Small intestine (tissue), 16 donors: ENCODE measurements at places on chromosomes 16 and 17. TPM values are rescaled to one million over a fixed set of nuclear protein-coding genes. Genes with fewer than 3 reads are reported as not detected.

The ACLY gene
- polyA plus RNA-seq: 44.0 TPM

The ADAD2 gene
- 0.22 TPM for polyA plus RNA-seq

The MFSD6L gene
- polyA plus RNA-seq: 10.8 TPM

The HP gene
- polyA plus RNA-seq: 4.5 TPM

The CPHXL2 gene
- polyA plus RNA-seq: not detected

The HS3ST2 gene
- polyA plus RNA-seq: 0.28 TPM

The MOSMO gene
- polyA plus RNA-seq: 13.1 TPM

The ASPA gene
- 1.9 TPM for polyA plus RNA-seq

The AOC3 gene
- 30.0 TPM for polyA plus RNA-seq

The SPATA22 gene
- not detected for polyA plus RNA-seq

The HOXB1 gene
- polyA plus RNA-seq: not detected

The NUBP1 gene
- polyA plus RNA-seq: 47.4 TPM

The MYH1 gene
- polyA plus RNA-seq: under 0.01 TPM

The PRAC1 gene
- not detected for polyA plus RNA-seq

The TMEM235 gene
- not detected for polyA plus RNA-seq

The GNG13 gene
- polyA plus RNA-seq: 3.0 TPM

- no peak for DNase-seq
Measured at GRCh38 chr17:34383216-34383615, 20.2 kb upstream of the CCL1 start.

- no peak for DNase-seq
Measured at GRCh38 chr17:71444078-71444477, 676.7 kb upstream of the SOX9 start.

GRCh38 chr17:47352848-47353247, 29.1 kb downstream of the EFCAB13 start:
- no peak for DNase-seq

GRCh38 chr17:74282587-74283370, 8.7 kb downstream of the DNAI2 start:
- DNase-seq: no peak

- DNase-seq: no peak
Measured at GRCh38 chr17:78248051-78248914, 16.9 kb downstream of the TMEM235 start.

DNA sequence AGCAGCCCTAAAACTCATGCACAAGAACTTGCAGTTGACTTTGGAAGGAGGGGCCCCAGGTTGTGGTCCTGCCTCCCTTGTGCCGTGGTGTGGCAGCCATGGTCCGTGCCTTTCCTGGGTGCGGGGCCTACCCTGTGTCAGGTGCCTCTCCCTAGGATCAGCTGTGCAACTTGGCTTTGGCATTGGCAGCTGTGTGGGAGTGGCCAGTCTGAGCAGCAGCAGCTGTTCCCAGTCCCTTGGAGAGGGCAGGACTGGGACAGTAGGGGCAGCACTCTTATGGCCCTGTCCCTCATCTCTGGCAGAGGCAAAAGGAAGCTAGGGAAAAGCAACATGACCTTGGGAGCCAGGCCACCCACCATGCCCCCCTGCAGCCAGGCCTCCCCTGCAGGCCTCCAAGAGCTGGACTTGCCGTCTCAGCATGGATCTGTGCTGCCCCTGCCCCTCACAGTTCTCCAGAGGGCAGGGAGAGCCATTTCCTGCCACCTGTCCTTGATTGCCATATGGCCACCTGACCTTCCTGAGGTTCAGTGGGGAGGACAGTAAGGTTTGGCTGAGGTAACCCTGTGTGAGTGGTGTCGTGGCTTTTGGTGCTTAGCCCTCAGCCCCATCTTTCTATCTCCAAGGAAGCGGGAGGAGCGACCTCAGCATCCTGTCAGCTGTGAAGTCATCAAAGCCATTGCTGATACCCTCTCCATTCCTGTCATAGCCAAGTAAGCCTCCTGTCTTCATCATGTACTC, 15.5 kb upstream of the NFATC3 start:
- peak; percentile 78 for DNase-seq

- DNase-seq: peak; percentile 65
Measured at GRCh38 chr17:35612924-35613521, 25.9 kb downstream of the AP2B1 start.

- DNase-seq: peak; percentile 76
Measured at GRCh38 chr17:74864866-74865395, 5.2 kb upstream of the GRIN2C start.

DNA sequence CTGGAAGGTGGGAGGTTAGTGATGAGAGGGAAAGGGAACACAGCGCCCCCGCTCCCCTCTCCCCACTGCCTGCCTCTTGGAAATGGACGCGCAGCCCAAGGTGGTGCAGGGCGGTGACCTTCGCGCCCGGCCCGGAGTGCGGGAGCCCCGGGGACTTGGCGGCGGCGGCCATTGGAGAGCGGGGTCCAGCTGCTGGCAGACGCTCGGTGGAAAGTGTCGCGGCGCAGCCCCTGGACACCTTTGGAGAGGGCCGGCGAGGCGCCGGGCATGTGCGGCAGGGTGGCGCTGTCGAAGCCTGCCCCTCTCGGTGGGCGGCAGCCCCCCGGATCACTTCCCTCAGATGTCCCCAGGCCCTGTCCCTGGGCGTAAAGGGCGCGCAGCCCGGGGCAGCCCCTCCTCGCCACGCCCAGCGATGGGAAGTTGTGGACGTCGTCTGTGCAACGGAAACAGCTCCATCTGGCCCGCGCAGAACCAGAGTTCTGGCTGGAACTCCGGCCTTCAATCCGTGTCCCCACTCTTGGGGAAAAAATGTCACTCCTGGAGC, 16.7 kb downstream of the SALL1 start:
- DNase-seq: peak; percentile 20

- DNase-seq: no peak
Measured at GRCh38 chr17:67211742-67212141, 33.3 kb downstream of the HELZ start.

GRCh38 chr17:77836557-77837041, 121.9 kb upstream of the TNRC6C start:
- DNase-seq: no peak

GRCh38 chr17:38508570-38508950, 80.3 kb downstream of the ARHGAP23 start:
- DNase-seq: no peak

DNA sequence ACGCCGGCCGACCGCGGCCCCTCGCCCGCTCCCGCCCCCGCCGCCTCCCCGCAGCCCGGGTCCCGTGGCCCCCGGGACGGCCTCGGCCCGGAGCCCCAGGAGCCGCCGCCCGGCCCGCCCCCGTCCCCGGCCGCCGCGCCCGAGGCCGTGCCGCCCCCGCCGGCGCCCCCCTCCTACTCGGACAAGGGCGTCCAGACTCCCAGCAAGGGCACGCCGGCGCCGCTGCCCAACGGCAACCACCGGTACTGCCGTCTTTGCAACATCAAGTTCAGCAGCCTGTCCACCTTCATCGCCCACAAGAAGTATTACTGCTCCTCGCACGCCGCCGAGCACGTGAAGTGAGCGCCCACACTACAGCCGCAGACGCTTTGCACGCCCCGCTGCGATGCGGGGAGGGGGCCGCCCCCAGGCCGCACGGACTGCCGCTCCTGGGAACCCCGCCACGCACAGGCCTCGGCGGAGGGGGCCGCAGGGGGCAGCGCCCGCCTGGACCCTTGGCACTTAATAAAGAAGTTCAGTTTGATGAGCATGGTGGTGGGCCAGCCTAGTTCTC, 35.5 kb upstream of the ZC3H18 start:
- DNase-seq: no peak

- no peak for DNase-seq
Measured at GRCh38 chr16:52252680-52253079, 294.3 kb downstream of the TOX3 start.

DNA sequence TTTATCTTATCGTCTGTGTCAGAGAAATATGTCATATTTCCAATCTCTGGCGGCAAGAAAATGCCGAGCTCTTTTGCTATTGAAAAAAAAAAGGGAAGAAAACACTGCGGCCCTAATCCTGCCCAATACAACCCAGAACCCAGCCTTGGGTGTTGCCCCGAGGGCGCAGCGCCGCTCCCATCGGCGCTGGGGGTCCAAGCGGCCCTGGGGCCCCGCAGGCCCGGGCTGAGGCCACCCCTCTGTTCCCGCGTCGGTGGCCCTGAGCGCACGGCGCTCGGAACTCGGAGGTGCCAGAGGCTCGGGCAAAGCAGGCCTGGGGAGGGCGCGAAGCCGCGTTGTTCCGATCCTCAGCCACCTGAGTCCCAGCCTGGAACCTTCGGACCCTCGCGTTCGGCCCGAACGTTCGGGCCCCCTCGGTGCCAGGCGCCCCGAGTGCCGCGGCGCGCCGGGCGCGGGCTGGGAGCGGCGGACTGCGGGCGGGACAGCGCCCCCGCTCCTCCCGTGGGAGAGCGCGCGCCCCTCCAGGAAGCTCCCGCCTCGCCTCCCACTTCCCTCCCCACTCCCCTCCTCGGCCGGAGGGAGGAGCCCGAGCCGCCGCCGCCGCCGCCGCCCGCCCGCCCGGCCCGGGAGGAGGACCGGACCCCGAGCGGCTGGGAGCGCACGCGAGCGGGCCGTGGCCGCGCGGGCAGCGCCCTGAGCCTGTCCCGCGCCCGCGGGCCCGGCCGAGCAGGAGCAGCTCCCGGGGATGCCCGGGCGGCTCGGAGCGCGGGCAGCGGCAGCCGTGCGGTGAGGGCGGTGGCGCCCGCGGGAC, at the start of gene CPNE2:
TSS of gene CPNE2 (plus strand) at position 609 of the 811 bp plus-strand sequence. CDS start 18,160 bp downstream, outside the sequence.
- DNase-seq: peak; percentile 83

- no peak for DNase-seq
Measured at GRCh38 chr16:4994719-4995434, 36.7 kb downstream of the SEC14L5 start.

GRCh38 chr16:47624563-47624962, 163.4 kb downstream of the PHKB start:
- DNase-seq: no peak

DNA sequence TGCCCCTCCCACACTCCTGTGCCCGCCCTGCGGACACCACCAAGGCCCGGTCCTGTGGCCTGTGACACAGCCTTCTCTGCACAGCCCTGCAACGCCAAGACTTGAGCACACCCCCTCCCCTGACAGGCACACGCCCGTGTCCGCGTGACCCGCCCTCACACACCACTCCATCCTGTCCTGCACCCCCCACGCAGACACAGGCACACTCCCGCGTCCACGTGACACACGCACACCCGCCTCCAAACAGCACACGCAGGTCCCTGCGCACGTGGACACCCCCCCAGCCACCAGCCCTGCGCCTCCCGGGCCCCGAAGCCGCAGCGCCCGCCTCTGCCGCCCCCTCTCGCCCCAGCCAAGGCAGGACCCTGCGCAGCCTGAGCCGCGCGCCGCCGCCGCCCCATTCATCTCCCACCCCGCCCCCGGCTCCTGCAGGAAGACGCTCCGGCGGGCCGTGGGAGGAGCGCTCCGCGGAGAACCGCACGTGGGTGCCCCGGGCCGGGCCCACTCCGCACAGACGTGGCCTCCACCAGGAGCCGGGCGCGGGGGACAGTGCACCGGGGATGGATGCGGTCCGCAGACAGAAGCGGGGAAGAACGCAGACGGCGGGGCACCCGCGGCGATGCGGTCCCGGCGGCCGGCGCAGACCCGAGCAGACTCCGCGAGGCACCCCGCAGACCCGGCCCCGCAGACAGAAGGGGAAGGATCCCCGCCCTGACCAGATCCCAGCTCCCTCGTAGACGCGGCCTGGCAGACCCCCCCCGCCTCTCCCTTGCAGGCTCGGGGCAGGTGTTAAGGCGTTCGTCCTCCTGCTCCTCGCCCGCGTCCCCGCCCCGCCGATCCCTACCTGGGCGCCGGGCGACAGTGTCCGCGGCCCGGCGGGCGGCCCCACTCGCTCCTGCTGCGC, 506 bp downstream of the CAMKK1 start:
- peak; percentile 81 for DNase-seq

DNA sequence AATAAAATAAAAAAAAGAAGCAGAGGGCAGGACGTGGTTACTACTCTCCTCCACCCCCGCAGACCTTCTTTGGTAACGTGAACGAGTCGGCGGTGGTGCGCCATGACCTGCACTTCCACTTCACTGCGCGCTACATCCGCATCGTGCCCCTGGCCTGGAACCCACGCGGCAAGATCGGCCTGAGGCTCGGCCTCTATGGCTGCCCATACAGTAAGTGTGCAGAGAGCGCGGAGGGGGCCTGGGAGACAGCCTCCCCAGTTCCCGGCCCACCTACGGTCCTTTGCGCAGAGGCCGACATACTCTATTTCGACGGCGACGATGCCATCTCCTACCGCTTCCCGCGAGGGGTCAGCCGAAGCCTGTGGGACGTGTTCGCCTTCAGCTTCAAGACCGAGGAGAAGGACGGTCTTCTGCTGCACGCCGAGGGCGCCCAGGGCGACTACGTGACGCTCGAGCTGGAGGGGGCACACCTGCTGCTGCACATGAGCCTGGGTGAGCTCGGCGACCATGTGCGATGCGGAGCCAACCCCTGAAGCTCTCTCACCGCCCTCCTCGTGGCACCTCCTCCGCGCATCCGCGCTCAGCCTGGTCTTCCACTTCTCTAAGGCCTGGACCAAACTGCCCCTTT, 2.7 kb downstream of the CNTNAP1 start:
- DNase-seq: no peak

DNA sequence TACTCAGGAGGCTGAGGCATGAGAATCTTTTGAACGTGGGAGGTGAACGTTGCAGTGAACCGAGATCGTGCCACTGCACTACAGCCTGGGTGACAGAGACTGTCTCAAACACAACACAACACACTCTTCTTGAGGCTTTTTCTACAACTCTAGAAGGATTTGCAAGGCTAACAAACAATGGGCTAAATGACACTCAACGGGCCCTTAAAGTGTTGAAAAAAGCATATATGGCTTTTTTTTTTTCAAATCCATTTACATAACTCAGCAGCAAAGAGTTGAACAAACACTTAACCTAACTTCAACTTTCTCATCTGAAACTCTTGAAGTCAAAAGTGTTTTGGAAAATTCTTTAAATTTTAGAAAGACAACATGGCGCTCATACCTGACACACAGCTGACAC, 22.3 kb downstream of the CDR2 start:
- DNase-seq: no peak

- DNase-seq: no peak
Measured at GRCh38 chr17:61122326-61122913, 277.2 kb upstream of the TBX2 start.

- no peak for DNase-seq
Measured at GRCh38 chr16:52743707-52744106, 196.8 kb upstream of the TOX3 start.

- DNase-seq: no peak
Measured at GRCh38 chr17:65665966-65666365, 104.5 kb upstream of the AXIN2 start.

GRCh38 chr16:64705443-64705842, 416.4 kb downstream of the CDH11 start:
- DNase-seq: no peak

DNA sequence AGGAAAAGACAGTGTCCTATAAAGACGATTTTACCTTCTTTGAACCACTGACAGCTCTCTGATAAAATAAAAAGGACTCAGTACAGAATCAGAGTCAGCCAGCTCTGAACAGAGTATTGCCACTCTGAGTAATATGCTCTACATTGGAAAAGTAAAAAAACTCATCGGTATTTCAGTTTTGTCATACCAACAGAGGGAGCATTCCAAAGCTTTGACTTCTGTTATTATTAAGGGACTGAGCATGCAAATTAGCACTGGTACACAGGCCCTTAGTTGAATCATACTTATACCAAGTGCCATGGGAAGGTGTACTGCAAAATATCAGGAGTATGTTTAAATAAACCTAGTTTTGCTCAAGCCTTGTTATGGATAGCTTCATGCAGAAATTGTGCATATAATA, 509.0 kb upstream of the KIF2B start:
- no peak for DNase-seq

- no peak for DNase-seq
Measured at GRCh38 chr17:57211543-57211942, 44.8 kb upstream of the MSI2 start.
